ENCODE measurements at places on chromosomes 7 and 10.

DNA sequence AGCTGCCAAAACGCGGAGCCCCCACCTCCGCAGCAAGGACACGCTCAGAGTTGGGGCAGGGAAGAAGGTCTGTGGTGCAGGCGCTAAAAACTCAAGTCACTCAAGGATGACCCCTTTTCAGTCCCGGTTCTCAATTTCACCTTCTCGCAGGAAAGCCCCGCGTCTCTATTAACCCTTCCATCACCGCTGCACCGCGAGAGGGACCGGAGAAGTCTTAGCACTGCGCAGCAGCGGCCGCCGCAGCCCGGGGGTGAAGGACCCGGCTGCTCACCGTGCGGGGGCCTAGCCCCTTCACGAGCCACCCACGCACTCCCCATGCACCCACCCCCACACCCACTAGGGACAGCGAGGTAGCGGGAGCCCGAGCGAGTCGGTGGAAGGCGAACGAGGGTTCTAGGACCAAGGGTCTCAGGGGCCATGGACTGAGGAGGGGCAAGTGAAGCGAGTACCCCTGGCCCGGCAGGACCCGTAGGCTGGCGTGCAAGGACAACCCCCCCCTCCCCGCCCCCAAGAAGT is 162.9 kb downstream of the SH3PXD2A start:
- no peak for DNase-seq

GRCh38 chr10:132659206-132660091 is 121.9 kb downstream of the INPP5A start:
- DNase-seq: no peak

DNA sequence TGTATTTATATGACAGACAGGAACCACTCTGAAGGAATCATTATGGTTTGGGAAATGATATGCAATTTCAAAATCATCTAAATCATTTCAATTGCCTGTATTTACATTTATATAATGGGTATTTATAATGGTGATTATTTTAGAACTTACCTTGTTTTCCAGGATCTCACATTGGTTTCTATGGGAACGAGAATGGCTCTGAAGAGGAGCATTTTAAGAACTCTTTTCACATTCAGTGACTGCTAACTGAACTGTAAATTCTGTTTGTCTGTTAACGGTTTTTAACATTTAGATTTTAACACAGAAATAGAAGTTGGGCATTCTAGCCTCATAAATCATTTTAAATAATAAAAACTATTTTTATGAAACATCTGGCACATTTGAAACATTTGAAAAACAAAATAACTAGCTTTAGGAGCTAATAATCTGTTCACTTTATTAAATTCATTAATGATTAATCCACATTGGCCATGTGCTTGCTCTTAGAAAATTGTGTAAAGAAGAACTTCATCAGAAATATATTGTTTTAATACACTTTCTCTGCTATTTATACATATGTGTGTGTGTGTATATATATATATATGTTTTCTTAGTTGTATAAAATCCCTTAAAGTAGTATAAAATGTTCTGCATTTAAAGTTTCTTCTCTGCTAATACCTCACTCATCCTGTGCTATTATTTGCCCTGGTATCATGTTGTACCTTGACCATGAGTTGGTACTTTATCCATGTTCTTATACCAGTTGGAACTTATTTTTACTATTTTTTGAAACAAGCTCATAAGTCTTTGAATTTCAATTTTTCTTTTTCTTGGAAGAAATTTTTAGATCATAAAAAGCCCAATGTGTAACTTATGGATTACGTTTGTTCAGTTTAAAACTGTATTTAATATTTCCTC is 8.7 kb upstream of the SEM1 start:
- no peak for DNase-seq

GRCh38 chr10:28878236-28878970 is 201.1 kb downstream of the BAMBI start:
- no peak for DNase-seq

DNA sequence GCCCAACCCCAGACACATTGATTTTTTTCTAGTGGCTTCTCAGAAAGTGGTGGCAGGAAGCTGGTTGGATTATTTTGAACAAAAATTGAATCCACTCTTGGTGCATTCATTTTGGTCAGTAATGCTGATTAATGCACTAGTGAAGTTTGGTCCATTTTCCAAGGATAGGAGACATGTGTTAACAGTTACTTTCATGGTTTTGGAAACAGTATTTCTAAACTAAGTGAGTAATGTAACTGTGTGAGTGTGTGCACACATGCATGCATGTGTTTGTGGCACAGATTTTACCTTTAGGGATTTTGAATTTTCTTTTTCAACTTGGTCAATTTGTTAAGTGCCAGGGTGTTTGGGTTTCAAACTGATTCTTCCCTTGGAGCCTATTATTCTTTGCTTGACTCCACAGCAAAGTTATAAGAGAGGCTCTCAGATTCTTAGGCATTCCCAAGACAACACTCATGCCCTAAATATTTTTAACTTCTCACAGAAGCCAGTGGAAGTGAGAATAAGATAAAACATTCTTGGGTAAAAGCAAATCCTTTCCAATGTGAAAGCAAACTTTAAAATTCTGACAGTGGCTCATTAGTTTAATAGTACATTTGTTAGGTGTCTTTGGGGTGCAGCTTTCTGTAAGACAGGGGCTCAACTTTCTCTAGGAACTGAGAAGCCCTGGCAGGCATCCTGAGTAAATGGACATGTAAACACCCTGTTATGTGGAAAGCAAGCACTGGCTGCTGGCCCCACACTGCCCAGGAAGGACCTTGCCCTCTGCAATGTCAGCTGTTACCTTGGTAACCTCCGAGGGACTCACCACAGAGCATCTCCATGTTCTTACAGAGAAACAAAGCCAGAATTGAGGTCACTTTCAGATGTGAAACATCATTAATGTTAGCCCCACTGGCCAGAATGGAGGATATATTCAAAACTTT is 68.4 kb downstream of the ASAH2B start:
- DNase-seq: no peak

- DNase-seq: no peak
These were observed 57.1 kb upstream of the DYNC1I1 start for GRCh38 chr7:95715274-95715673.

GRCh38 chr7:51517187-51517586 is 200.6 kb upstream of the COBL start:
- no peak for DNase-seq

- DNase-seq: no peak
These were observed 26.6 kb upstream of the SDHAF3 start for GRCh38 chr7:97090761-97091353.

Data from activated T-cell treated with anti-CD3 and anti-CD28 coated beads for 4 hours (primary cell).